Activated naive CD8-positive, alpha-beta T cell treated with anti-CD3 and anti-CD28 coated beads, Interleukin-2, amount 10 ng/mL, durations not matched to agents 7 days and 5 days (primary cell): ENCODE measurements at places on chromosomes 7 and 10. TPM values are rescaled to one million over a fixed set of nuclear protein-coding genes. Genes with fewer than 3 reads are reported as not detected.

The DOCK1 gene
- total RNA-seq, result 0.14 TPM

The FAM13C gene
- not detected for total RNA-seq

DNA sequence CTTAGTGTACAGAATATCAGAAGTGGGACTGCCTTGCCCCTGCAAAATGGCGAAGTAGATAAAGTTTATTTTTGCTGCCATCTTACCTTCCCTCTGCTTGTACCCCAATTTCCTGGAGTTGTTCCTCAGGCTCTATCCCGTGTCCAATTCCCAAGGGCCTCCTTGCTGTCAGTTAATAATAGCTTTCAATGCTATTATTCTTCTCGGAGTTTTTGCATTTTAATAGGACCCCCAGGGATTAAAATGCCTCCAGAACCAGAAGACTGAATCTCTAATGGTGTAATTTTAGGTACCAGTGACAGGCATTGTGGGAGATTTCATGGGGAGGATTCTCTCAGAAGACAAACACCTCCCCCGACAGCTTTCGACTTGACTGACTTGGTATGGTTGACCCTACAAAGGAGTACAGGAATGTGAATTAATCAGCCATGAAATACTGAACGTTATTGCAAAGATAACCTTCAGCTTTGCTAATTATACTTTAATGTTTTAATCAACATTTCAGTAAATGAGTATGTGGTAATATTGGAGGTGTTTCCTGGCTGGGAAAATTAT is 75.2 kb downstream of the ZNF22 start:
- no peaks in the 10 kb centered on the region for H3K4me1 ChIP-seq
- DNase-seq, result no peak
- H3K4me3 ChIP-seq, result no peak overlapping the region

The HMX2 gene
- total RNA-seq, result not detected

- H3K4me3 ChIP-seq, result no peak overlapping the region
- H3K4me1 ChIP-seq, result peaks cover 1% of the 10 kb centered on the region
- H3K36me3 ChIP-seq, result no peaks in the 10 kb centered on the region
- DNase-seq, result no peak
Observed at GRCh38 chr7:116788572-116789197, 73.7 kb upstream of the CAPZA2 start.

The SPDYE6 gene
- total RNA-seq, result not detected

- H3K27me3 ChIP-seq, result no peaks in the 10 kb centered on the region
- H3K36me3 ChIP-seq, result peaks cover 20% of the 10 kb centered on the region
- no peak overlapping the region for H3K4me3 ChIP-seq
- DNase-seq, result no peak
- peaks cover 9% of the 10 kb centered on the region for H3K4me1 ChIP-seq
Observed at GRCh38 chr10:59817773-59818172, 64.5 kb upstream of the MRLN start.

DNA sequence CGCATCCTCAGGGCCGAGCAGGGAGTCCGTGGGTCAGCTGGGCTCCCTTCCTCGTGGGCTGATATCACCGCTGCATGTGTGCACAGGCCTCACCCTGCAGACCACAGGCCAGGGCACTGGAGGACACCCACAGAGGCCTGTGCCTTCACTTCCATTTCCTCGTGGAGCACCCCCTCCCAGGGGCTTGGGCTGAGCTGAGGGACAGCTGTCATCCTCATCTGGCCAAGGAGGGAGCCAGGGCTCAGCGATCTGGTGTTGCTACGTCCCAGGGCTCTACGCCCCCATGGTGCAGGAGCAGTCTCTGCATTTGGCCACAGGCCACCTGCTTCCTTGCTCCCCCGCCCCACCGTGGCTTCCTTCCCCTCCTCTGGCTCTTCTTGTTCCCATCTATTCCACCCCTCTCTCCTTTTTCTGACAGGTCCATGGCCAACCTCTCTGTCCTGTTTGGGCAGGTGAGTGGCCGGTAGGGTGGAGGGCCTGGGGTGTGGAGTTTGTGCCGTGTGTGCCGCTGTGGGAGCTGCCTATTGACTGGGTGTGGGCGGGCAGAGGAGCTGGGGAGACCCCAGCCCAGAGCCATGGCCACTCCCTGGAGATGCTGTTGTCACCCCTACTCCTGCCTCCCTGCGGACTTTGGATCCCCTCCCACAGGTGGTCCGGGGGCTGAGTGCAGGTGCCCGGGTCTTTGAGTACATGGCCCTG is 8.3 kb upstream of the ASIC3 start:
- no peak overlapping the region for H3K4me3 ChIP-seq
- H3K36me3 ChIP-seq, result peaks cover 2% of the 10 kb centered on the region
- no peak overlapping the region for H3K27ac ChIP-seq

The HOGA1 gene
- not detected for total RNA-seq

- no peaks in the 10 kb centered on the region for H3K4me1 ChIP-seq
- no peak for DNase-seq
- no peak overlapping the region for H3K4me3 ChIP-seq
- H3K36me3 ChIP-seq, result no peaks in the 10 kb centered on the region
- peaks cover 2% of the 10 kb centered on the region for H3K27me3 ChIP-seq
- H3K27ac ChIP-seq, result no peak overlapping the region
Observed at GRCh38 chr7:36103837-36104561, 49.1 kb upstream of the EEPD1 start.

DNA sequence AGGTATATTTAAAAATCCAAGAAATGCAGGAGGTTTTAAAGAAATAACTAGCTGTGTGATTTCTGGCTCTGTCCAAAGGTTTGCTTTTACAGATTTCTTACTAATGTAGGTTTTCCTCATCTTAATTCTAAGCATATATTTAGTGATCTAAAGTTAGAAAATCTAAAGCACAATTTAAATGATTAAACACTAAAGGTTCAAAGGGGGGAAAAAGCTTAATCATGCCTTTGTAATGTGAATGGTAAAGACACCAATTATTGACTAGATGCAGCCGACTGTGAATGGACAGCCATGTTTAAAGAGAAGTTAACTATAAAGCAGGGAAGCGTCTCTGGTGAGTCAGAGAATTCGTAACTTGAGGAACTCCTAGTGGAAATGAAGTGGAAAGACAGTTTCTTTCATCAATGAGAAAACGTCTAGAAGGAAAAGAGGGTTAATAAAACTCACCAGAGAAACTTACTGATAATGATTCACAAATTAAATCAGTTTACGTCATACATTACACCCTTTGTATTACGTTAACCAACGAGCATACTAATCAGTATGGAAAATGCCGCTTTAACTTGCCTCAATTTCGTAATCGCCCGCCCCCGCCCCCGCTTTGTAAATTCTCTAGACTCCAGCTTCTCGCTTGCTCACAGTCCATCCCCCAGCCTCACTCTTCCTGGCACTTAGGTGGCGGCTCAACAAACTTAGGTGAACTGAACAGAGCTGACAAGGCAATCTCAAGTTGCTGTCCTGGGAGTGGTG is 1.1 kb upstream of the HBP1 start:
- peak overlapping the region; percentile 96 for H3K4me3 ChIP-seq
- peak overlapping the region; percentile 98 for H3K27ac ChIP-seq
- DNase-seq, result no peak
- H3K36me3 ChIP-seq, result peaks cover 1% of the 10 kb centered on the region

The NXPH1 gene
- not detected for total RNA-seq

The CCL26 gene
- total RNA-seq, result not detected

The CISD1 gene
- 23.9 TPM for total RNA-seq

- no peak overlapping the region for H3K4me3 ChIP-seq
- DNase-seq, result no peak
- no peak overlapping the region for H3K27ac ChIP-seq
- H3K27me3 ChIP-seq, result no peaks in the 10 kb centered on the region
- H3K4me1 ChIP-seq, result no peaks in the 10 kb centered on the region
Observed at GRCh38 chr7:9856668-9857067, 1117.0 kb upstream of the PHF14 start.

DNA sequence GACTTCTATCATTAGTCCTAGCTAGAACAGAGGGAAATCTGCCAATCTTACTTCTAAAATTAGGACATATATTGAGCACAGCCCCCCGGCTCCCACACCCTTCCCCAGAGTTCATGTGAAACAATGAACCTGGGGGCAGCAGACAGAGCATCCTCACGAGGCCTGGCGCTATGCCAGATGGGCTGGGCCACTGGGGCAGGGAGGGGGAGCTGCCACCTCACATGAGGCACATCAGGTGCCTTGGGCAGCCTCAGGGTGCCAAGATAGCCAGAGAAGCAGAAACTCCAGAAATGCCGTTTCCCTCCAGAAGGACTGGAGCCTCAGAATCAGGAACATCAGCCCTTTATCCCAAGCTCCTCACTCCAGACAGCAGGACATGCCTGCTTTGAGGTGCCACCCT is 92.8 kb upstream of the LANCL2 start:
- no peaks in the 10 kb centered on the region for H3K36me3 ChIP-seq
- H3K4me1 ChIP-seq, result no peaks in the 10 kb centered on the region
- peaks cover 3% of the 10 kb centered on the region for H3K27me3 ChIP-seq
- H3K27ac ChIP-seq, result no peak overlapping the region
- H3K4me3 ChIP-seq, result no peak overlapping the region

DNA sequence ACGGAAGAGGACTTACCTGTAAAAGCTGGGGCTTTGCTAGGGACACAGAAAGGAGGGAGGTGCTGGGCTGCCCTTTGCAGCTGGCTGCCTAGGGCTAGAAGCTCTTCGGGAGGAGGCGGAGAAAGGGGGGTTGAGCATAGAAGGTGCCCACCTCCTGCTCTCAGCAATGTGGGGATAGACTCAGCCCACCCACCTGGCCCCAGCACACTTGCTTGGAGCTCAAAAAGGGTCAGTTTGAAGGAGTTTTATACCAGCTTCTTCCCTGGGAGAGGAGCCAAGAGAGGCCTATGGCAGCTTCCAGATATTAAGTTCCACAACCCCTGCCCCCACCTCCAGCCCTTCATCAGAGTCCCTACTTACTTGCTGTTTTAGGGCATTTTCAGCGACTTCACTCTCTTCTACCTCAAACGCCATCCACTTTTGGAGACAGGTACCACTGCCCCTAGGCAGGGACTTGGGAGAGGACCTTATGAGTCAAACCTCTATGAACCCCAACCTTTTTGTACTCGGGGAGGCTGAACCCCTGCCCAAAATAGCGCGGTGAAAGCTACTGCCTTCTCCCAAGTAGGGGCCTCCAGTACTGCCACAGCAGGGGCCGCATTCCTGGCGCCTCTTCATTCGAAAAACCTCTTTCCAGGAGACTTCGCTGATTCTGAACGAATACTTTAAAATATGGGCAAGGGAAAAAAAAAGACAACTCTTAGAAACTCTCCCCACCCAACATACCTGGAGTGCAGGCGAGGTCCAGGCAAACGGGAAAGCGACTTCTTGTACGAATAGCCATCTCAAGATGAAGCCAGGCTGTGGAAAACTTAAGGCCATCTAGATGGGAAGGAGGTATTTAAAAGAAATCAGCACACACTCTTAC is 1.2 kb upstream of the EVX1 start:
- no peak overlapping the region for H3K27ac ChIP-seq
- DNase-seq, result no peak
- no peak overlapping the region for H3K4me3 ChIP-seq
- H3K4me1 ChIP-seq, result peaks cover 17% of the 10 kb centered on the region

The AGBL3 gene
- 6.7 TPM for total RNA-seq

- no peak overlapping the region for H3K4me3 ChIP-seq
- no peak for DNase-seq
- no peaks in the 10 kb centered on the region for H3K36me3 ChIP-seq
Observed at GRCh38 chr10:1733720-1734119, 3.6 kb downstream of the ADARB2 start.

DNA sequence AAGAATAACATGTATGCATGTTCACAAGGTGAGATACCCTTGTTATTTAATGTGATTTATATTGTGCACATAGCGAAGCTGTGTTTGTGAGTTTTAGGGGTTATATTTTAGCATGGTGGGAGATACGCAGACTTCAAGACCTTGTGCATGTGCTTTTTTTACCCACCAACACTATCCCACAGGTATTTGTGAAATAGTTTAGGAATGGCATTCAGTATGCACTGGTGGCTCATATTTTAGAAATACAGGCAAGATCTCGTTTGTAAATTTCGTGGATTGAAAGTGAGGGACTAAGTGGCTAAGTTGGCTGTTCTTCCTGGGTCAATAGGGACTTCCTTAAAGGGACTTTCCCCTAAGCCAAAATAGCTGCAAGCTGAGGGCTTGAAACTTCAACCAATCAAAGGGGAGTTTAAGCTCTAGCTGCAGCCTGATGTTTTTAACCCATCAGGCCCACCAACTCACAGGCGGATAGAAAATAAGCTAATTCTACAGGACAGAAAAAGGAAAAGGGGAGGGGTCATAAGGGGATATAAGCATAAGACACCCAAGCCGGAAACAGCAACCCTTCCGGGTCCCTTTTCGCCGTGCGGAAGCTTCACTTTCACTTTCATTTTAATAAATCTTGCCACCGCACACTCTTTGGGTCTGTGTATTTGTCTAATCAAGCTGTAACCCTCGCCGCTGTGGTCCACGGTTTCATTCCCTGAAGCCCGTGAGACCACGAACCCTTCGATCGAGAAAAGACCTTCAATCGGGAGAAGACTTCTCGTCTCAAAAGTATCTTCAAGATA is 291.0 kb downstream of the GPR158 start:
- no peak overlapping the region for H3K4me3 ChIP-seq
- H3K36me3 ChIP-seq, result no peaks in the 10 kb centered on the region
- H3K27me3 ChIP-seq, result no peaks in the 10 kb centered on the region
- no peak overlapping the region for H3K27ac ChIP-seq

The PRLHR gene
- total RNA-seq, result not detected

DNA sequence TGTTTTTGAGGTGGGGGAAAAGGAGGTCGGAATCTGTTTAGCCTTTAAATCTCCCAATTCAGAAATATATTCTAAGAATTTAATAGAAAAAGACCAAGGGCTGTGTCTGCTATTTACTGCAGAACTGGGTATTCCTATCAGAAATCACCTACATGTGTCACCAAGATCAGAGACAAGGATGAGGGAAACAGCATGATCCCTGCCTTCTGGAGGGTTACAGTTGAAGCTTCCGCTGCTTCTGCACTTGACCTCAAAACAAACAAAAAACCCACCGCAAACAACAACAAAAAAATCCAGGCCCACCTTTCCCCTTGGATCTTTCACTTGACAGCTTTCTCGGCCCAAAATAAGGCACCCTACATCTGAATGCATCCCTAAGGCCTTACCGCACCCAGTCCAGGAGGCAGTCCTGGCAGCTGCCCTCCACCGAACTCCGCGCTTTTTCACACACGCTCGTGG is 750 bp upstream of the CDK14 start:
- no peak for DNase-seq
- H3K27ac ChIP-seq, result no peak overlapping the region
- H3K4me1 ChIP-seq, result peaks cover 9% of the 10 kb centered on the region
- peak overlapping the region; percentile 45 for H3K4me3 ChIP-seq
- H3K27me3 ChIP-seq, result peaks cover 53% of the 10 kb centered on the region
- H3K36me3 ChIP-seq, result no peaks in the 10 kb centered on the region

DNA sequence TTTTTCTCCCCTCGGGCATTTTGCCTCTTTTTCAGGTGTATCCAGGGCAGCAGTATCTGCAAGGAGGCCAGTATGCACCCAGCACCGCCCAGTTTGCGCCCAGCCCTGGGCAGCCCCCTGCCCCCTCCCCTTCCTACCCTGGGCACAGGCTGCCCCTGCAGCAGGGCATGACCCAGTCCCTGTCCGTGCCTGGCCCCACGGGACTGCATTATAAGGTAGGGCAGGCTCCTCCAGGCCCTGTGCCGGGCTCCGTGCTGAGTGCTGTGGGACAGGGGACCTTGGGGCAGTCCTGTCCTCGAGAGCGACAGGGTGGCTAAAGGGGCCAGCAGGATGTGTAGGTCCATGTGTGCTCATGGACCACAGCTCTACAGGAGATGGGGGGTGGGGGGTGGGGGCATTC is 10.6 kb downstream of the ZMIZ2 start:
- no peak overlapping the region for H3K4me3 ChIP-seq
- peaks cover 3% of the 10 kb centered on the region for H3K4me1 ChIP-seq
- H3K27me3 ChIP-seq, result no peaks in the 10 kb centered on the region

GRCh38 chr7:80763289-80763688 is 124.8 kb downstream of the CD36 start:
- no peaks in the 10 kb centered on the region for H3K4me1 ChIP-seq
- H3K4me3 ChIP-seq, result no peak overlapping the region
- H3K27ac ChIP-seq, result no peak overlapping the region
- no peaks in the 10 kb centered on the region for H3K36me3 ChIP-seq
- no peaks in the 10 kb centered on the region for H3K27me3 ChIP-seq
